ENCODE measurements at places on chromosomes 11 and 22. TPM values are rescaled to one million over a fixed set of nuclear protein-coding genes. Genes with fewer than 3 reads are reported as not detected.

DNA sequence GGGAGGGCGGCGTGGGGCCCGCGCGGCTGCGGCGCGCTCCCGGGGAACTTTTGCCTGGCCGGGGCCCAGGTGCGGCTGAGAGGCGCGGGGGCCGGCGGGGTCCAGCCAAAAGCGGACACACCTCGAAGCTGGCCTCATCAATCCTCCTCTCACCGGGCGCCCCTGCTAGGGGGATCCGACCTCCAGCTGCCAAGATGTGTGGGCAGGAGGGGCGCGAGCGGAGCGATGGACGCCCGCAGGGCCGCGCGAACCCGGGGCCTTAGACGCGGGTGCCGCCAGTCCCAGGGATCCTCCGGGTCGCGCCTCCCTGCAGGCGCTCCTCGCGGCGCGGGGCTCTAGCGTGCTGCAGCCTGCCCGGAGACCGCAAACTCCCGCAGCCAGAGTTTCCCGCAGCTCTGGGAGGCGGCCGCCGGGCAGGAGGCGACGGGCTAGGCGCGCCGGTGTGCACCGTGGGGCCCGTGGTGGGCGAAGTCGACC lies 785 bp downstream of the IGSF9B start:
- DNase-seq, result no peak

DNA sequence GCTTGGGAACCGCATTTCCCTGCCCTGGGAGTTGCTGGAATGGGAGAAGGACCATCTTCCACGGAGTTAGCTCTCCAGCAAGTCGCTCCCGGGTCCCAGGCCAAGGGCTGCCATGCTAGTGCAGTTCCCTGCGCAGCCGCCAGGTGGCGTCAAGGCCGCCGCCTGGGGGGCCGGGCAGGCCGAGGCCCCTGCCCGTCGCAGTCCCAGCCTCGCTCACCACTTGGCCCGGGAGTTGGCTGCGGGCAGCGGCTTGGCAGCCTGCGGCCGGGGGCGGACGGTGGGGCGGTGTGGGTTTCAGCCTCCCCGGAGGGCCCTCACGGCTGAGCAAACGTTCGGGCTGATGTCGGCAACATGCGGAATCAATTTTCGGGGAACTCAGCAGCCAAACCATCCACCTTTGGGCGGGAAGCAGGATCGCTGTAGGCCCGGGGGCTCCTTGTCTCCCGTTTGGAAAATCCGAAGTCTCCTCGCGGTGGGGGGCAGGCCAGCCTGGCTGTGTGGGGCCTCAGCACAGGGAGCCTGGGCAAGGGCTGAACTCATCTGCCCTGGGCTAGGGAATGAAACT lies 415.1 kb downstream of the SOX6 start:
- no peak for DNase-seq

- peak; percentile 40 for DNase-seq
Measured at GRCh38 chr11:8959546-8960166, 4.6 kb downstream of the TMEM9B start.

DNA sequence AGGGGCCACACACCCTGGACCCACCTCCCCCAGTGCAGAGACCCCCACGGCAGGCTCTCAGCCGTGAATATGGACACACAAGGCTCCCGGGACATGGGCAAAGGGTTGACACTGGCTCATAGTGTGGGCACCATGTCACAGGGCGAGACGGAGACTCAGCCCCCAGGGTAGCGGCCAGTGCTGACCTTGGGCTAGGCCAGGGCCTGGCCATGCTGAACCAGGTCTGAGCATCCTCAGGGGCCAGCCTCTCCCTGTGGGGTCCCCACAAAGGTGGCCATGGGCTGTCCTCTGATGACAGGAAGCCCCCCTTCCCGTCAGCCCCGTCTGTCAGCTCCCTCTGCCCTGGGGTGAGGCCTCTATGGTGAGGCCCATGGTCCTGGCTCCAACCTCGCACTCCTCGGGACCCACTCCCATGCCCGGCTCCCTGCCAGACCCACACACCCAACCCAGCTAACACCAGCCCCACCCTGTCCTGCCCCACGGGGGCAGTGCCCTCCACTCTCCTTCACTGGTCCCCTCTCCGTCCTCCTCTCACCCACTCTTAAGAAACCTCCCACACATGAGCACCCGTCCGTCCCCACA lies 19.0 kb upstream of the PRODH start:
- DNase-seq, result no peak

GRCh38 chr11:131987703-131988102 lies 617.3 kb downstream of the NTM start:
- DNase-seq, result no peak

GRCh38 chr22:37979782-37980181 lies 4.6 kb downstream of the SOX10 start:
- DNase-seq, result no peak

- DNase-seq, result no peak
Measured at GRCh38 chr11:11262171-11262920, 90.7 kb downstream of the CSNK2A3 start.

DNA sequence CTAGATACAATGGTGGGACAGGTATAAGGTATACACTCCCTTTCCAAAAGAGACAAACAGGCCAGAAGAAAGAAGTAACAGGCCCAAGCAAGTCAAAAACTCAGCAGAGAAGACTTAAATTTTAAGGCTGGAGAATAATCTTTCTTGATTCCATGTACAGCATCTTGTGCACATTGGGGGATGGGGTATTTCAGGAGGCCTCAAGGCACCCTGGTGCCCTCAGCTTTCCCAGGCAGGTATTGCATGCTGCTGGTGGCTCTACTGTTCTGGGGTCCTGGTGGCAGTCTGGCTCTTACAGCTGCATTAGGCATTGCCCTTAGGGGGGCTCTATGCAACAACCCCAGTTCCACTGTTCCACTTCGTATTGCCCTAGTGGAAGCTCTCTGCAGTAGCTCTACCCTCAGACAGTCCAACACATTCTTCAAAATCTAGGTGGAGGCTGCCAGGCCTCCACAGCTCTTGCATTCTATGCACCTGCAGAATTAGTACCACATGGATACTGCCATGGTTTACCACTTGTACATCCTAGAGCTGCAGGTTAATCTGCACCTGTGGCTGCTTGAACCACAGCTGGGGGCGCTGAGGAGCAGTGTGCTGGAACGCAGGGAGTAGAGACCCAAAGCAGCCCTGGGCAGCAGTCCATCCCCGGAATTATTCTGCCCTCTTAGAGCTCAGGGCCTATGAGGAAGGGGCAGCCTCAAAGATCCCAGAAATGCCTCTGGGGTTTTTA lies 4.2 kb upstream of the CTSC start:
- DNase-seq, result no peak

- DNase-seq, result no peak
Measured at GRCh38 chr11:134561331-134561720, 149.3 kb upstream of the B3GAT1 start.

- DNase-seq, result no peak
Measured at GRCh38 chr22:49535126-49535525, 292.5 kb downstream of the BRD1 start.

- no peak for DNase-seq
Measured at GRCh38 chr11:87330187-87330601, 292.5 kb downstream of the TMEM135 start.

- DNase-seq, result no peak
Measured at GRCh38 chr11:115895594-115895993, 391.4 kb upstream of the CADM1 start.

- DNase-seq, result no peak
Measured at GRCh38 chr11:111301004-111301841, 2.9 kb downstream of the POU2AF3 start.

DNA sequence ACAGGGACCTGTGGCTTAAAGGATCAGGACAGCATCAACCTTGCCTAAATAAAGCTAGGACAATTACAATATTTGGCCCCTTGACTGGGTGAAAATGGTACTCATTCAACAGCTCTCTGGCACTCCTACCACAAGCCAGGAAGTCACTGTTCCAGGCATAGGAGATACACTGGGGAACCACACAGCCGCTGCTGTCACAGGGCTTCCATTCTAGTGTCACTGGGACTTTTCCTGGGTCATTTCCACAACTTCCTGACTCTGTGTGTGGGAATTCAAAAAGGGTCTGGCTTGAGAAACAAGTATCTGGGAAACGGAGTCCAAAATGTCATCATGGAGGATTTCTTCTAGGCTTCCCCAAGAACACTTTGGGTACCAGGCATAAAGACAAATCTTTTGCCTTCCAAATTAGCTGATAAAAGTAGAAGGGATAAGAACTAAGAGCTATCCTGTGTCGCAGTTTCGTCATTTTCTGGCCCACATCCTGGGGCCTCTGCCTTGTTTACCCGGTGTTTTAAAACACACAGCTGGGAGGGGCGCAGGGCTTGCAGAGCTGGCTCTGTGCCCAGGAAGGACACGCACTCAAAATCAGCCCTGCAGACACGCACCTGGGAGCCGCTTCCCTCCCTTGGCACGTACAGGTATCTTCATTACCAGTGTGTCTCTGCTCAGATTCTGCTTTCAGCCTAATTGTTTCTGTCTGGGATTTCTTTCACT lies 38.0 kb downstream of the TMEM45B start:
- peak; percentile 92 for DNase-seq

EHF gene
- polyA plus RNA-seq, result not detected

MMP27 gene
- not detected for polyA plus RNA-seq

KRTAP5-9 gene
- polyA plus RNA-seq, result not detected

ACRV1 gene
- polyA plus RNA-seq, result not detected

All from naive thymus-derived CD8-positive, alpha-beta T cell (primary cell).